ENCODE measurements at places on chromosomes 16 and 17.
A peak's percentile ranks its signal among the peaks of the same experiment; 100 is the strongest.

- no peaks in the 10 kb centered on the region for H3K4me1 ChIP-seq
- no peak overlapping the region for H3K27ac ChIP-seq
- no peaks in the 10 kb centered on the region for H3K27me3 ChIP-seq
- no peak overlapping the region for H3K4me3 ChIP-seq
- H3K36me3 ChIP-seq = peaks cover 62% of the 10 kb centered on the region
Observed at GRCh38 chr16:27706866-27707685, 157.1 kb downstream of the KATNIP start.

DNA sequence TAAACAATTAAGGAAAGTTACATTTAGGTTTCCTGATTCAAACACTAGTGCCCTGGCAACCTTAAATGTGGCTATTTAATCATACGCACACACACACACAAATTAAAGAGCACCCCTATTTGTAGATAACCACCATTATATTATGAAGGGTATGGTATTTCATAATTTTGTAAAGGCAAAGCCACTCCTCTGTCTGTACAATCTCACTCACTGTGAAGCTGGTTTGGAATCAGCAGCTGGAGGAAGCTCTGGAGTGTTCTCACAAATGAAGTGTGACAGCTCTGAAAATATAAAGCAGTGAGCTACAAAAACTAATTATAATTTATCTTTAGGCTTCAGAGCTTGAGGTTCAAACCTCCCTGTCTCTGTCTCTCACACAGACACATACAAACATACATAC, 57.9 kb upstream of the KCNJ16 start:
- no peak overlapping the region for H3K27ac ChIP-seq
- no peak overlapping the region for H3K4me3 ChIP-seq
- H3K27me3 ChIP-seq = no peaks in the 10 kb centered on the region
- DNase-seq = no peak
- H3K4me1 ChIP-seq = peaks cover 15% of the 10 kb centered on the region

- no peaks in the 10 kb centered on the region for H3K27me3 ChIP-seq
- H3K36me3 ChIP-seq = no peaks in the 10 kb centered on the region
- H3K4me3 ChIP-seq = no peak overlapping the region
- H3K4me1 ChIP-seq = no peaks in the 10 kb centered on the region
Observed at GRCh38 chr17:27849474-27850185, 43.5 kb downstream of the LYRM9 start.

DNA sequence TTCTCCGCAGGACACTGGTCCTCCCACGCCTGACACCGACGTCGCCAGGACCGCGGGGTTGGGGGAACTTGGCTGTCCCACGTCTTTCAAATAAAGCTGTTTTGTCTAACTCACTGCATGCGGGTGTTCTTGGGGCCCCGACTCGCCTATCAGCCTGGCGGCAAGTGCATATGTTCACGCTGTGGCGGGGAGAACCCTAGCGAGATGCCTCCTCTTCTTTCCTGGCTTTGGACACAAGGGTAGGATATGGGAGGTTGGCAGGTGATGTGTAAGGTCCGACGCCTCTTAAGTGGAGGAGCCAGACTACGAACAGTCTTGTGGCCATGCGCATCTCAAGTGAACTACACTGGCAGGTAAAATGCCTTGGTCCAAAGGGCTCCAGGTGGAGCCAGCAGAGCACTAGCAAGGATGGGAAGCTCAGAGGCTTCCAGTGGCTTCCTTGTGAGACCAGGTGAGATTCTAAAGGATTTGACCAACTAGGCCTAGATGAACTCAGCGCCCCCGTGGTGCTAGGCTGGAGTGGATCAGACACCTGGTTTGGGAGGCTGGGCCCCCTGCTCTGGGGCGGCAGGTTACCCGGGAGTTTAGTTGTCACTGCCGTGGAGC, 873 bp upstream of the RPS2 start:
- peaks cover 7% of the 10 kb centered on the region for H3K36me3 ChIP-seq
- H3K27ac ChIP-seq = peak overlapping the region; percentile 99
- peak overlapping the region; percentile 75 for H3K4me3 ChIP-seq
- peaks cover 29% of the 10 kb centered on the region for H3K4me1 ChIP-seq
- no peaks in the 10 kb centered on the region for H3K27me3 ChIP-seq
- DNase-seq = no peak

DNA sequence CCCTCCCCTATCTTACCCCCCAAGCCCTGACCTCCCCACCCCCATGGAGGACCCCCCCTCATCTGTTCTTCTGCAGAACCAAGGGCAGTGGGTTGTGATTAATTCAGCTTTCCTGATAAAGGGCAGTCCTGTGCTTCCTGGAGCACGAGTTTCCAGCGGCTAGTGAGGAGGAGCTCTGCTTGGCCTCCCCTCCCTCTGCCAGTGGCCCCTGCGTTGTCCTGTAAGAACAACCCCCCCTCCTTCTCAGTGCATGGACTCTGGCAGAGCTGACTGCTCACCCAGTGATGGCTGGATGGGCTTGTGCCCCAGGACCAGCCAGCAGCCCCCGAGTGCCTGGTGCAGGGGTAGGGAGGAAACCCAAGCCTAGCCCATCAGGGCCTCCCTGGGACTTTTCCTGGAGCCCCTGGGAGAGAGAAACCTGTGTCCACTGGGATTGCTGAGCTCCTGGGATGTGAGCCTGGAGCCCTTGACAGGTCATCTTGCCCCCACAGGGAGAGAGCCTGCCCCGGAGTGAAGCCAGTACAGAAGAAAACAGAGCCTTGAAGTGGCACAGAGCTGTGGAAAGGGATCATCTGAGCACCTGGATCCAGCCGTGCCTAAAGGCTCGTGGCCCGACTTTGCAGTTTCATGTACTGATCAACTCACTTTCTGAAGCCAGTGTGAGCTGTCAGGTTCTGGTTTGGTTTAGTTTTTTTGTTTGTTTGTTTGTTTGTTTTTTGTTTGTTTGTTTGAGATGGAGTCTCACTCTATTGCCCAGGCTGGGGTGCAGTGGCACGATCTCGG, 26.5 kb downstream of the MMP15 start:
- peaks cover under 1% of the 10 kb centered on the region for H3K4me1 ChIP-seq
- peak overlapping the region; percentile 41 for H3K27ac ChIP-seq
- H3K4me3 ChIP-seq = no peak overlapping the region
- DNase-seq = no peak

DNA sequence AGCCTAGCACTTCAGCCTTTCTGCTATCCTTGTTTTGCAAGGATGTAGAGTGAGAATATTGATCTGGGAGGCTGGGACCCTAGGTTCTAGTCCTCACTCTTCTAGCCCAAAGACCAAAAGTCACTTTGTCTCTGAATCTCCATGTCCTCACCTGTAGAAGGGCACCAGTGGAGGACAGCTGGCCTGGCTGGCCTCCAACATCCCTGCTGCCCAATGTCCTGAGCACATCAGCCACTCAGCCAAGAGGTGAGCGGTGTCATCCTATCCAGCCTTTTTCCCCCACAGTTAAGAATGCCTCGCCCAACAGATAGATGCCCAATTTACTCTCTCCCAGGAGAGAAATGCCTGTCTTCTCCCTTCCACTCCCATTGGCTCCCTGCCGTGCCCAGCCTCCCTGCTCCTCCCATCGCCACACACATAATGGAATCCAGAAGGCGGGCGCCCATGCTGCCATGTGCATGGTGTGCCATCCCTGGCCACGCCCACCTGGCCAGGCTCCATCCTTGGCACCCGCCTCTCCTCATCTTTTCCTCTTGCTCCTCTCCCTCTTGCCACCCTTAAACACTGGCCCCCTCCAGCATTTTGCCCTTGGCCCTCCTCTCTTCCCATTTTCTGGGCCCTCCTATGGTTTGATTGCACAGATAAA, 157.3 kb upstream of the SDK2 start:
- H3K4me1 ChIP-seq = peaks cover 25% of the 10 kb centered on the region
- H3K27me3 ChIP-seq = peaks cover 9% of the 10 kb centered on the region
- no peaks in the 10 kb centered on the region for H3K36me3 ChIP-seq
- no peak for DNase-seq
- H3K27ac ChIP-seq = no peak overlapping the region

GRCh38 chr16:28826141-28826540, 3.3 kb downstream of the ATXN2L start:
- H3K36me3 ChIP-seq = peaks cover 26% of the 10 kb centered on the region
- peaks cover 34% of the 10 kb centered on the region for H3K4me1 ChIP-seq
- H3K27me3 ChIP-seq = no peaks in the 10 kb centered on the region
- H3K27ac ChIP-seq = no peak overlapping the region
- no peak for DNase-seq
- no peak overlapping the region for H3K4me3 ChIP-seq

DNA sequence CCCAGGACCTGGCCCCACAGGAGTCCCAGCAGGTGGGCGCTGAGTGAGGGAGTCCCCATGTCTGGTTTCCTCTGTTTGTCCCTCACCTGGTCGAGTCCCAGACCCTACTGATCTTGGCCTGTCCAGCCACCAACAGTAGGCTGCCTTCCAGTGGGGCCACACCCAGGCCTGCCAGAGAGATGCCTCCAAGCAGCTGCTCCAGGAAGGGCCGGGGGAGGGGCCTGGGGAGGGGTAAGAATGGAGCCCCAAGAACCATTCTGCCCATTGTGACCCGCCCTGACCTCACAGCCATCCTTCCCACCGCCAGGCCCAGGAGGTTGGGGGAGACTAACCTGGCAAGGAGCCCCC, 736 bp downstream of the SPATA20 start:
- DNase-seq = no peak
- no peaks in the 10 kb centered on the region for H3K36me3 ChIP-seq
- no peaks in the 10 kb centered on the region for H3K27me3 ChIP-seq

DNA sequence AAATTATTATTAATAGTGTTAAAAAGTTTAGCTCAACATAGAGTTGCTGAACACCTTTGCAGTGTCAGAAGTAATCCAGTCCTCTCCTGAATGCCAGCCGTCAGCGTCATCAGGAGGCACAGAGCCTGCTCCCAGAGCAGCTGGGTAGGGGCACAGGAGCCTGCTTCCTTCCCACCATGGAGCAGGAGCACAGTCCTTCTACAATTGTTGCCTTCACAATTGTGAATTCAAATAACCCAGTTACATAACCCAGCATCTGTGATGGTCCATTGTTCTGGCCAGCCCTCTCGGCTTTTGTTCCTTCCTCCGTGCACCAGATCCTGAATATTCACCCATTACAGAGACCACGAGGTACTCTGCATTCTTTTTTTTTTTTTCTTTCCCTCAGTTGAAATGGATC, 393.9 kb upstream of the MAF start:
- H3K4me1 ChIP-seq = no peaks in the 10 kb centered on the region
- no peak overlapping the region for H3K4me3 ChIP-seq
- DNase-seq = no peak
- no peaks in the 10 kb centered on the region for H3K27me3 ChIP-seq
- no peaks in the 10 kb centered on the region for H3K36me3 ChIP-seq

GRCh38 chr17:4678448-4679026, 25.4 kb downstream of the PELP1 start:
- no peak for DNase-seq
- H3K27ac ChIP-seq = no peak overlapping the region
- peaks cover 37% of the 10 kb centered on the region for H3K36me3 ChIP-seq
- H3K4me3 ChIP-seq = no peak overlapping the region

- no peaks in the 10 kb centered on the region for H3K36me3 ChIP-seq
- no peak for DNase-seq
- H3K4me1 ChIP-seq = no peaks in the 10 kb centered on the region
- no peak overlapping the region for H3K4me3 ChIP-seq
- H3K27ac ChIP-seq = no peak overlapping the region
- H3K27me3 ChIP-seq = no peaks in the 10 kb centered on the region
Observed at GRCh38 chr16:87185308-87185707, 131.9 kb downstream of the C16orf95 start.

- no peak overlapping the region for H3K27ac ChIP-seq
- no peak for DNase-seq
- H3K36me3 ChIP-seq = no peaks in the 10 kb centered on the region
- H3K27me3 ChIP-seq = no peaks in the 10 kb centered on the region
Observed at GRCh38 chr17:37123941-37124820, 175.4 kb downstream of the AATF start.

DNA sequence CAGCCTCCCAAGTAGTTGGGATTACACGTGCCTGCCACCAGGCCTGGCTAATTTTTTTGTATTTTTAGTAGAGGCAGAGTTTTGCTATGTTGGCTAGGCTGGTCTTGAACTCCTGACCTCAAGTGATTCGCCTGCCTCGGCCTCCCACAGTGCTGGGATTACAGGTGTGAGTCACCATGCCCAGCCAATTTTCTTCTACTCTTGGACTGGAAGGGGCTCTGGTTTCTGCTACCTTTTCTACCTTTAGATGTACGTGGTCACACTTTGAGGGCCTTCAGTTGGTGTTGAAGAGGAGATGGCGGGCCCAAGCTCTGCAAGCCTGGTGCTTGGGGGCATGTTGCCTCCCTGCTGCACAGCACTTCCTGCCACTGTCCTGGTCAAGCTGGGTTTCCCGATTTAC, 173.6 kb downstream of the PRKCA start:
- no peak overlapping the region for H3K27ac ChIP-seq
- DNase-seq = no peak
- no peaks in the 10 kb centered on the region for H3K27me3 ChIP-seq
- no peak overlapping the region for H3K4me3 ChIP-seq

GRCh38 chr16:48965386-48965785, 316.3 kb downstream of the CBLN1 start:
- H3K27ac ChIP-seq = no peak overlapping the region
- H3K27me3 ChIP-seq = no peaks in the 10 kb centered on the region
- no peaks in the 10 kb centered on the region for H3K36me3 ChIP-seq

DNA sequence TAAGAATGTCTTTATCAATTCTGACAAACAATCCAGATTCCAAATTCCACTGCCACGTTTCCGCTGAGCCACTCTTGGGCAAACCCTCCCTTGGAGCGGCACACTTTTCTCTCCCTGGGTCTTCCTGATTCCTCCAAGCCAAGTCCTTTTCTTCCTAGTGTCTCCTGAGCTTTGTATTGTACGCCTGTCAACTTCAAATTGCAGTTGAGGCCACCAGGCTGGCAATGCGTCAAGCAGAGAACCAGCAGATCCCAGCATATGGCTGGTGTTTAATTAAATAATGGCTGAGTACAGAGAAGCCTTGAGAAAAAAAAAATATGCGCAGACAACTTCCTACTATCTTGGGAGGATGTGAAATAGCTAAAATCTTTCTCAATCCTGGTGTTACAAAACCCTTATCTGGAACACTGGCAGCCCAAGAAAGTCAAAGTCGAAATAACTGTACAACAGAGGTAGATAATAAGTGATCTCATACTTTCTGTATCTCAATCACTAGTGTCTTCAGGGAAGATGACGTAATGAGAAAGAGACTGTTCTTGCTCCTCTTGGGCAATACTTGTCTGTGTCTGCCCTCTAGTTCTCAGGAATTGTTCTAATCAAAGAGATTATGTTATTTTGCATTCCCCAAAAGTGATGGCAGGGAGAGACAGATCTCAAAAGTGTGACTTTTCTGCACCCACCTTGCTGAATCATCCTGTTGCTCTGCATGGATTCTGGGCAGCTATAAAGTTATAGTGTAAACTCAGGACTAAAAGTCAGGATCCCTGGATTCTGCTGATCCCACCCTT, 15.0 kb downstream of the SMIM36 start:
- no peaks in the 10 kb centered on the region for H3K4me1 ChIP-seq
- no peak overlapping the region for H3K4me3 ChIP-seq

DNA sequence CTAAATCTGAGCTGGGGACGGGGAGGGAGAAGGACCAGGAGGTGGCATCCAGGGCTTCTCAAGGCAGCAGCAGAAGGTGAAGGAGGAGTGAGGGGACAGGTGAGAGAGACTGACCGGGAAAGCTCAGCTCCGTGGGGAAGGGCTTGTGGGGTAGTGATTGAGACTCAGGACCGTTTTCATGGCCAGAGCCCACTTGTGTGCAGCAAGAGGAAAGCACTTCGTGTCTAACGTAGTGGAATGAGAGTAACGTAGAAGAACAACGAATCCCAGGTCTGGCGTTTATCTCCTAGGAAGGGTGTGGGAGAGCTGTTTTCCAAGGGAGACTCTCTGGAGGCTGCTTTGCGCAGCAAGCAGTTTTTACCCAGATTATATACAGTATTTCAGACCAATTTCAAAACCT, 1.3 kb upstream of the CDH3 start:
- H3K27ac ChIP-seq = no peak overlapping the region
- H3K4me3 ChIP-seq = no peak overlapping the region
- peaks cover 37% of the 10 kb centered on the region for H3K4me1 ChIP-seq

All from tibial nerve (tissue), 4 donors.